EH (cell line): ENCODE measurements at places on chromosomes 2 and 18.

DNA sequence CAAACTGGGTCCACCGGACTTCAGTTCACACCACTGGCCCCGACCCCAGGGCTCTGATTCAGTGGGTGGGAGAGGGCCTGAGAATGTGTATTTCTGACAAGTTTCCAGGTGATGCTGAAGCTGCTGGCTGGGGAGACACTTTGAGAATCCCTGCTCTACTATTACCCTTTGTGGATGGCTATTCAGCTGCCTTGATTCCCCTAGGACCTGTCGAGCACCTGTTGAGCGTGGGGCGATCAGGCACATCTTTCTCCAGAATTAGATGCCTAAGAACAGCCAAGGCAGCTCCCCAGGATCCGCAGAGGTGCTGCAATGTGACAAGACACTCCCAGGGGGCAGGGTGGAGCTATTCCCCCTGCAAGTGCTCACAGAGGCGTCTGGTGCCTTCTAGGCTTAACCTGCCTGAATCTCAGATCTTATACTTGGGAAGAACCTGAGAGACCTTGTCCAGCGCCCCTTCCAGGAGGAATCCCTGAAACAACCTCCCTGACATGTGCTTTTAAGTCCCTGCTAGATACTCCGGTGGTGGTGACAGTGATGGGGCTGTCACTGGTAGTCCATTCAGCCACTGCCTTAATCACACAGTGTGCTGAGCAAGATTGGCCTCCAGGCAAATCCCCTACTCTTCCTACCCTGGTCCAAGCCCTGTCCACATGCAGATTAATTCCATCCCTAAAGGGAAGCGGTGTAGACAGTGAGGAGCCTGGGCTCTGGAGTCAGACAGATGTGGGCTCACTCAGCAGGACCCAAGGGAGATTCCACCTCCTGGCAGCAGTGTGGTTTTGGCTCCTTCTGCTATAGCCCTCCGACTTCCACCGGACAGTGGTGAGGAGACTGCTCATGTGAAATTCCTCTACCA, 43.4 kb upstream of the OTOF start:
- DNase-seq, result peak; percentile 11

DNA sequence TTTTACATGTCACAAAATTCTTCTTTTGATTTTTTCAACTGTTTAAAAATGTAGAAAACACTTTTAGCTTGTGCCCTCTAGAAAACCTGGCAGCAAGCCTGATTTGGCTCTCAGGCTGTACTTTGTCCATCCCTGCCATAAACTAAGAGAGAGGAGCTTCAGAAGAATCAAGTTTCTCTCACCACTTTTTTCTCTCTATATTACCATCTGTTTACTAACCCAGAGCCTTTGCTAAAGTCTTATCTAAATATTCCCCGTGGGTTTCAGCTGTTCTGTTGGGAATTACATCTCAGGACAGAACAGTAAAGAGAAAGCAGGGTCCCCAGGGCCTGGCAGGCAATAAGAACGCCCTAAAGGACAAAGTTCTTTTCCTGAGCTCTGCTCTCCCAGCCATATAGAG, 409.1 kb upstream of the CRIM1 start:
- DNase-seq, result no peak

GRCh38 chr2:66437109-66437690, 2.3 kb downstream of the MEIS1 start:
- DNase-seq, result peak; percentile 46

DNA sequence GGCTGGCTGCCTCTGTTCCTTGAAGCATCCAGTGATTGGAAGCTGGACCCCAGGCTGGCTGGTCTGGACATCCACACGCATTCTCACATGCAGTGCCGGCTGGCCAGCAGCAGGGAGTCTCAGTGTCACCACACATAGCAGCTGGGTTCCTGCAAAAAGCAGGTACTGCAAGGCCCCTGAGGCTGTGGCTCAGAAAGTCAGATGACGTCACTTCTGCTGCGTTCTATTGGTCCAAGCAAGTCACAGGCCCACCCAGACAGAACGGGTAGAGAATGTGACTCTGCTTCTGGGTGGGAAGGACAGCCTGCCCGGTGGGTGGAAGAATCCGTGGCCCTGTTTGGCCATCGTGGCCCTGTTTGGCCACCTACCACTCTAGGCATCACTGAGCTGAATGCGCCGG, 51.3 kb upstream of the SPP2 start:
- DNase-seq, result no peak

DNA sequence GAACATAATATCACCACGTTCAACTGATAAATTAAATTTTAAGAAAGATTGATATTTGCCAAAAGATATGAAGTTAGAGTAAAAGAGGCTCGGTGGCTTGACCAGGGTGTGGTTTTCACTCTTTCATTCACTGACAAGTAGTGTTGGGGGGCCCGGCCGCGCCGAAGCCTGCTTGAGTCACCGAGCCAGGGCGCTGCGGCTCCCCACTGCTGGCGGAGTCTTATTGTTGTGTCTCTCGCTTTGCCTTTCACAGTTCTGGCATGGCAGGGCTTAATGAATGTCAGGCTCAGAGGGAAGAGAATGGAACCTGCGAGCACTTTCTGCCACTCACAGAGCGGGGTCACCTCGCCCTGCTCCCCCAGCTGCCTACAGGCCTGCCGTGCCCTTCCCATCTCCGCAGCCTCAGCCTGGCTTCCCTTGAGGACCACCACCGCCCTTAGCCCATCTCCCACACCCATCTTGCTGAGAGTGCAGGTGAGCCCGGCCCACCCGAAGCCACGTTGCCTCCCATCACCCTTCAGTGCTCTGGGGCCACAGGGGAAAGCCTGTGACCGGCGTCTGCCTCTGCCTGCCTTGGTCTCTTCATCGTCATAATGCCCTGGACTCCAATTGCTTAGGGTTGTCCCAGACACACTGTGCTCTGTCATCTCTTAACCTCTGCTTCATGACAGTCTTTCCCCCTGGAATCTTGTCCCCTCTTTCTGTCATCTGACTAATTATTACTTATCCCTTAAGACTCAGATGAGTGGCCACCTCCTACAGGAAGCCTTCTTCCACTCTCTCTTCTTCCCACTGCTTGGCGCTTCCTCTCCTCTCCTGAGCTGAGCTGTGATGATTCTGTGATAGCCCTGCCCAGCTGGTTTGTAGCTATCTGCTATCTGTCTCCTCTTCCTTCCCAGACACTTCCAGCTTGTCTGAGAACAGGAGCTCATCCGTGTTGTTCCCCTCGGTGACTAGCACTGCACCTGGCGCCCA, 142.5 kb downstream of the FAM210A start:
- DNase-seq, result no peak
